ENCODE measurements at places on chromosomes 13 and 19.

- no peak for DNase-seq
These were observed 329.6 kb downstream of the KCTD12 start for GRCh38 chr13:76556627-76557026.

DNA sequence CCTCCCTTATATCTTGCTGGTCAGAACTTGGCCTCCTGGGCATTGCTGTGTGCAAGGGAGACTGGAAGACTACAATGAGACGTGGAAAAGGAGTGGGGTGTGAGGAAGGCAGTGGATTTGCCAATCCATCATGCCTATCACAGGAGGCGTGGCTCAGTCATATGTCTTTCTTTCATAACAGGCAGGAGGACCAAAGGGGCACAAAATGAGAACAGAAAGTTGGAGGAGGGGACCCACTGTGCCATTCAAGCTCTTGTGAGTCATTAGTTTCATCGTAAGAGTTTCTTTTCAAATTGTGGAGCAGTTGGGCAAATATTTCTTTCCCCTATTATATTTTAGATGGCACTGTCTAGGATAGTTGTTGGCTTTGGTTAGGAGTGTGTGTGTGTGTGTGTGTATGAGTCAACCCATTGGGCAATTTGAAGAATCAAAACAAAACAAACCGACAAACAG lies 471.5 kb downstream of the TSHZ3 start:
- DNase-seq = no peak

DNA sequence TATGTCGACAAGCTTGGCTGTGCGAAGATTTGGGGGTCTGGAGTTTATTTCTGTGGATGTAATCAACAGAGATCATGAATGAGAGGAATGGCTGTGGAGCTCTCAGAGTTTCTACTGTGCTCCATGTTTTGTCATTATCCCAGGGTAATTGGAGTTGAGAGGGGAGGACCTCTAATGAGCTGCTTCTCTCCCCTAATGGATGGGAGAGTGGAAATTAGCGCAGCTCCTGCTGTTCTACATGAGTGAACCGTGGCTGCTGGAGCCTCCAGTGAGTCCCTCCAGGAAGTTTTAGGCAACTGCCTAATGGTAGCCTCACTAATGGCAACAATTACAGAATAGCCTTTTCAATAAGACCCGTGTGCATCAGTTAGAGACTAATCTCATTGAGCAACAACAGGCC lies 31.3 kb upstream of the FGF9 start:
- no peak for DNase-seq

DNA sequence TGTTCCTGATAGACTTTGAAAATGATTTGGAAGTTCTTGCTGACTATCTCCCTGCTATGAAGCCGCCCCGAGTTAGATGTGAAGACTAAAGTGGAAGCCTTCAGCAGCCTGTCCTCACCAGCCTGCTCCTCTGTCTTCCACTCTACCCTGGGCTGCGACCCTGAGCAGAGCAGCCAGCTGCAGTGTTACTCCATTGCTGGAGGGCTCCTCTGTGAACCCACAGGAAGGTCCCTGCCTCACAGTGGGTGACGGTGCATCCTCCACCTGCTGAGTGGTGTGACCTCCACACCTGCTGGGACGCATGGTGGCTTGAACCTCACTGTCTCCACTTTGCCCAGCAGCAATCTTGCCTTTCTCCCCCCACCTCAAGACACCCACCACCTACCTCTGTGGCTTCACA lies 116.4 kb downstream of the IRS2 start:
- DNase-seq = no peak

DNA sequence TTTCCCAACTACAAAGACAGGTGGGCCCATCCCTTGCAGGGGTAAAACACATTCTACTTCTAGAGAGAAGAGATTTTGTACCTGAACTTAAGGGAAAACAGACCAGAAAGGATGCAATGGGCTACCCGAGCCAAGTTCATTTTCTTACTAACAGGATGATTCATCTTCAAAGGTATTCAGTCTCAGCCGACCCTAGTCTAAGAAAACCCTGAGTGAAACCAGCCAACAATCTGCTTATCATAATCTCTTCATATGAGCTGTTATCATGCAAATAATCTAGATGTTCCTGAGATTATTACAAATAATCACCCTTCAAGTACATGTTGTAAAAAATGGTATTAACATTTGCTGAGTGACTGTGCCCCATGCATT lies 15.6 kb downstream of the PABPC3 start:
- DNase-seq = no peak

- peak; percentile 88 for DNase-seq
These were observed 104.7 kb downstream of the RGCC start for GRCh38 chr13:41562083-41562482.

DNA sequence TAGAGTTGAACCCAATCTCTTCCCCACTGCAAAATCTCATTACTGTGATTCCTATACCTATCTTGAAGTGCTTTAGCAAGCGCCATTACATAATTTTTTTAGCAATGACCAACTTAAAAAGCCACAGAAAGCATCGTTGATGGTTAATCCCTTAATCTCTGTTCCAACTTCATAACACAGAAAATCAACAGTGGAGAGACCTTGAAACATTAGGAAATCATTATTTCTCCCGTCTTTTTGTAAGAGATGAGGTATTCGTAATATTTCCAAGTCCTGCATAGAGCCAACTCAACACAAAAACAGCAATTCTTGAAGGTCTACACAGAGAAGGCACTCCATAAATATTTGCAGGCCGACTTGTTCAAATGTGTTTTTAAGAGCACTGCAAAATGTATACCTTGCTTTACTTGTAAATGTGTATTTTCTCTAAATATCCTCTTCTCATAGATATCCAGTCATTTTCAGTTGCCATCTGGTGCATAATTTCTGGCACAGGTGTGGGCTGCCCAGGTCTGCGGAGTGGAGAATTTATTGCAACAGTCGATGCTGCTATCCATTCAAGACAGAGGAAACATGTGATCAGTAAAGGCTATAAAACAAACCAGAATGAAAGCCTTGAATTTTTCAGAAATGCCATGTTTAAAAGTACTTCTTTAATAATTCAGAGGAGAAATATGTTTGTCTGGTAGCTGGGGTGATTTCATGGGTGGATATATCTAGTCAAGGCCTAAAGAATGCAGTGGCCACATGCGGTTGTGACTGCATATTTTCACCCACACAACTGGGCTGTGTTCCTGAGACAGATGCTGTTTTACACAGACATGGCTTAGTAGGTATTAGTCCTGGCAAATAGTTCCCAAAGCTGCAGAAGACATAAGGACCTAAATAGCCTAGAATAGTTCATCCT lies 234.3 kb upstream of the STARD13 start:
- no peak for DNase-seq

DNA sequence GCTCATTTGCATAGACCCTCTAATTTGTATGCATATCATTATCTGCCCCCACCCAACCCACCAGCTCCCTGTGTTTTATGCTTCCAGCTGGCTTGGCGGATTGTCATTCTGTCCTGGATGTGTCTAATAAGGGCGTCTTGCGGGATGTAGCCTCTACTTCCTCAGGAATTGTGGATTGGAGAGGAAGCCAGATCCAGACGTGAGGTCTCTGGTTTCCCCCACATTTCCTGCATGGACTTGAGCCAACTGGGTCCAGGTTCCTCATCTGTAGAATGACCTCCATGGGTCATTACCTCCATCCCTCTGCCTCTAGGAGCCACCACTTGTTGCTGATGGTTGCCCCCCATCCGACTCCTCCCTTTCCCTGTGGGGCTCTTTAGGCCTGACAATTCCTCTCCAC lies 7.3 kb downstream of the TNFSF14 start:
- no peak for DNase-seq

DNA sequence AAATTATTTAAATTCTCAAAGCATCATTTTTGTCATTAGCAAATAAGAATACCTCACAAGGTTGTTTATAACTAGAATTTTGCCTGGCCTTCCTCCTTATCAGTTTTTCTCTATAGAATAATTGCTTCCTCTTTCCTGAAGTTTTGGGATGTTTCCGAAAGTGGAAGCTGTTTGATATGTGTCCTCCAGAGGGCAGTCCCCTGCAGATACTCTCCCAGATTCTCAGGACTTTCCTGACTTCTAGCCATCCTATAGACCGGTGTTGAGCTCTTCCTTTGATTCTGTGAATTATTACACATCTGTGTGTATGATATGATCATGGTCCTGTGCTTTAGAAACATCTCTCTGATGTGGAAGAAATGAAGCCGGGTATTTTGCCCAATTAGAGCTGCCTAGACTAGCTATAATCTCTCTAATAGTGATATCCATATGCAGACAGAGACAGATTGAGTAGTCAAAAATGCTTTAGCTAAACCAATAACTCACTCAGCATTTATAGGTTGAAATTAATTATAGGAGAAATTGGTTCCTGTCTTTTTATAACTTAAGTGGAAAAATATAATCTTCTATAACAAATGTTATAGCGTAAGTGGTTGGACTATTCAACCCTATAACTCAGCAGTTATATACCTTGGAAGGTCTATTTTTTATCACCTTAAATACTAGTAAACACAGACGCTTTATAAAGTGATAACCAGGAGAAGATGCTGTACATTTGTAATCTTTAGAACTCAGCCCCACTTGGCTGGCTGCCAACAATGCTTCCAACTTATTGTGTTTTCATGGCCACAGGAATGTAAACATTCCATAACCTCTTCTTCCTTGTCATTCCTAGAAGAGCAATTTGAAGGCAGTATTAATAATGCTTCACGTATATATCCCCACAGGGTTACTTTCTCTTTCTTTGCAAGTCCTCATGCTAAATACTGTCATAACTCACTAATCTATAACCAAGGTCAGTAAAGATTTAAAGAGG lies 201.0 kb upstream of the RXFP2 start:
- DNase-seq = no peak

GRCh38 chr19:51986309-51987291 lies at the start of gene ZNF350:
Gene ZNF350, minus strand, starts transcription at chr19:51986840. Its CDS starts 12,480 bp downstream, at chr19:51974360.
- DNase-seq = peak; percentile 94

DNA sequence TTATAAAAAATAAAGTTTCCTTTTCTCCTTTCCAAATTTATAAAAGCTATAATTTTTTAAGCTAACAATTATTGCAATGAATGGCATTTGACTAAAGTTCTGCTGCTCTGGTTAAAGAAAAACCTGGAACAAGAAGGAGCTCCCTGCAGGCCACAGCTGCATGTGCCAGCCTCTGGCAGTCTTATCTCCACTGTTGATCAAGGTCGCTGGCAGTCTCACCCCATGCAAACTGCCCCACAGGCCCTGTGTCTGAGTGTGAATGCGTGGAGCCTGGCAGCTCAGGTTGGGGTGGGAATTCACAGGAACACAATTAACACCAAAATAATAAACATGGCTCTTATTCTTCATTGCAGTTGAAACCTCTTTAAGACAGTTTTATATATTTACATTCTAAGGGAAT lies 30.2 kb upstream of the FREM2 start:
- no peak for DNase-seq

DNA sequence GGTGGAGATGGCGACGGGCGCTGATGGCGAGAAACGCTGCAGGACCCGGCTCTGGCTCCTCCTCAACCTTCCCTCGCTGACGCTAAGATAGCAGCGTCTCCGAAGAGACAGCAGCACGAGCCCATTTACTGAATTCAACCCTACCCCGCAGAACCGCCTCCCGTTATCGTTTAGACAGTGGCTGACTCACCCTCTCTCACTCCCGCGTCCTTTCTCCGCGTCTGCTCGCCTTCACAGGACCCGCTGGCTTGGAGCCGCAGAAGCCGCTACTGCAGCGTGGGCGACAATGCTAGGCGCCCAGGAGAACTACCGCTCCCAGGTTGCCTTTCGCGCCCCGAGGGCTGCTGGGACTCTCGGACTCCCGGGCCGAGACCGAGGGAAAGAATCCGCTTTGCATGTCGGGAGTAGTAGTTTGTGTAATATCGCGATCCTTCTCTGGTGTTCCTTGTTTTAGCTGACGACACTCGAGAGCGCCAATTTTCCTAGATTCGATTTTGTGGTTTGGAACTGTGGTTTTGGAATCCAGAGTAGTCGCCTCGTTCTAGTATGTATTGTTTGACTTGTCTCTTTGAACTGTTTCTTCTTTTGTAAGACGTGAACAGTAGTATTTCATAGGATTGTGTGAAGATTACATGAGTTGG lies at the start of gene KBTBD6:
TSS of gene KBTBD6 (minus strand) at position 291 of the 641 bp plus-strand sequence. CDS start 291 bp downstream, outside the sequence.
- peak; percentile 90 for DNase-seq

GRCh38 chr13:80342471-80343371 lies 1.8 kb upstream of the SPRY2 start:
- peak; percentile 80 for DNase-seq

- DNase-seq = no peak
These were observed 16.2 kb downstream of the COL4A2 start for GRCh38 chr13:110323172-110323891.

- no peak for DNase-seq
These were observed 634.6 kb upstream of the ARGLU1 start for GRCh38 chr13:107202371-107203023.

GRCh38 chr13:20514866-20515265 lies 10.8 kb downstream of the CRYL1 start:
- no peak for DNase-seq

- no peak for DNase-seq
These were observed 3.3 kb downstream of the VSTM2B start for GRCh38 chr19:29528946-29529645.

DNA sequence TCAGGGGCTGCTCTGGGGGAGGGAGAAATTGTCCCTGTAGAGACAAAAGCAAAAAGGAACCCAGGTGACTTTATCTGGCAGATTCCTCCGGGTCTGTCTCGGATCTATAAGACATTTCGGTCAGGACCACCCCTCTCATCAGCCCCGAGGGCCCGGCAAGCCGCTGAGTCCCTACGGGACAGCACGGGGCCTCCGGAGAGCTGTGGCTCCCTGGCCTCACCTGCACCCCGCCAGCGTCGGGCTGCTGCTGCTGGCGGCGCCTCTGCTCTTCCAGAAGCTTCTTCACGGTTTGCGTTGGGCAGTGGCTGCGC lies 1.9 kb downstream of the NFKBID start:
- DNase-seq = no peak

- DNase-seq = no peak
These were observed 7.1 kb upstream of the S1PR2 start for GRCh38 chr19:10238172-10238783.

- DNase-seq = no peak
These were observed 158.5 kb upstream of the KL start for GRCh38 chr13:32857689-32858088.

DNA sequence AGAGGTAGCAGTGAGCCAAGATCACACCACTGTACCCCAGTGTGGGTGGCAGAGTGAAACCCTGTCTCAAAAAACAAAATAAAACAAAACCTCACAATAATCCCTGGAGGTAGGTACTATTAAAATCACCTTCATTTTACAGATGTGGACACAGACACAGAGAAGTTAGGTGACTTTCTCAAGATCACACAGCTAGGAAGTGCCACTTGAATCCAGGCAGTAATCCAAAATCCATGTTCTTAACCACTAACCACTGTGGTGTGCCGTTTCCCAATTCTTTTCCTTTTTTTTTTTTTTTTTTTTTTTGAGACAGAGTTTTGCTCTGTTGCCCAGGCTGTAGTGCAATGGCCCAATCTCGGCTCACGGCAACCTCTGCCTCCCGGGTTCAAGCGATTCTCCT lies 9.0 kb downstream of the PPP1R14A start:
- no peak for DNase-seq

- DNase-seq = no peak
These were observed 12.3 kb downstream of the CYP4F11 start for GRCh38 chr19:15922021-15922420.
